ENCODE measurements at places on chromosomes 1 and 21. TPM values are rescaled to one million over a fixed set of nuclear protein-coding genes. Genes with fewer than 3 reads are reported as not detected.

GRCh38 chr1:103160281-103160680 is 52.0 kb upstream of the COL11A1 start:
- no peaks in the 10 kb centered on the region for H3K27me3 ChIP-seq
- no peak for DNase-seq
- H3K27ac ChIP-seq, result no peak overlapping the region
- no peak overlapping the region for H3K4me3 ChIP-seq

The GMEB1 gene
- total RNA-seq, result 8.8 TPM

The C1orf94 gene
- total RNA-seq, result not detected

DNA sequence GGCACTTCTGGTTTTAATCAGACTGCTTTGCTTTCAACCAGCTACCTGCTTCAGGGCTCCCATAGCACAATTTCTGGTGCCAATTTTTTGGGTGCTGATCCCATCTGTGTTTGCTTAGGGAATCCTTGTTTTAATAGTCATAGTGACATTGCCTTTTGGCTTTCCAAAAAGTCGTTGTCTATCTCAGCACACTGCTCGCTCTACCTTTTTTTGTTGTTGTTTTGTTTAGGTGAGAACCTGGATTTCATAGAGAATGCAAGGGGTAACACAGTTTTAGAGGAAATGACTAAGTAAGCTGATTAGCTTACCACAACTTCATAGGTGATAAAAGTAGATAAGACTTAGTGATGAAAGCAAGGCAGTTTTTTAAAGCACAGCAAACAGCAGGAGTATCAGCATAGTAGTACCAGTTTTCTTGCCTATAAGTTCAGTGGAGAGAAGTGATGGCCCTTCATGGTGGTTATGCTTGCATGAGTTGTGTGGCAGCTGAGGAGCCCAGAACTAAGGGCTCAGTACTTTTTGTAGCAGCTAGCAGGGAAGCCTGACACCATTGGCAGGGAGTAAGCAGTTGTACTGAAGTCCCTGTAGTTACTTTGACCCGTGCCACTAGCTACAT is 31.3 kb downstream of the NEK7 start:
- H3K27me3 ChIP-seq, result no peaks in the 10 kb centered on the region
- no peak overlapping the region for H3K4me3 ChIP-seq
- DNase-seq, result no peak

The OR2T11 gene
- total RNA-seq, result not detected

The SPRR2F gene
- total RNA-seq, result not detected

The SH2D5 gene
- total RNA-seq, result 0.63 TPM

DNA sequence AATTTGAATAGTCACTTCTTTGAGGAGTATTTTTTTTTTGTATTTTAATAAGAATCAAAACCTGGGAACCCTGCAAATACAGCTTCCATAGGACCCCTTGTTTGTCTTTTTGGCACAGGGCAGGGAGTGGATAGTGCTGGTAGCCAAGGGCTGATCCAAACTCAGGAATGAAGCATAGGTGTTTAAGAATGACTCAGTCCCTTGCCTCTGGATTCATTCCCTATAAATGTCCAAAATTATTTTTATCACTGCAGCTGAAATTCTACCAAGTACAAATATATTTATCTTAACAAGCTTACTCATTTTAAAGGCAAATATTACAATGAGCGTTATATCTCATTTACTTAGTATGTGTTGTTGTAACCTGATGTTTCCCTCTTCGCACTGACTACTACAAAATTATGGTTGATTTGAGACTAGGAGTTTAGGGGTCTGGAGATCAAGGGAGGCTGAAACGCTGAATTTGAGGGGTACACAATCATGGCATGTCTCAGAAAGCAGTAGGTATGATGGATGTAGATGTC is 278.6 kb upstream of the LYPLAL1 start:
- no peaks in the 10 kb centered on the region for H3K36me3 ChIP-seq
- H3K27ac ChIP-seq, result no peak overlapping the region
- no peaks in the 10 kb centered on the region for H3K27me3 ChIP-seq
- no peak for DNase-seq
- H3K4me3 ChIP-seq, result no peak overlapping the region

GRCh38 chr21:45074048-45074817 is at the start of gene ADARB1:
Gene ADARB1 (plus strand): TSS chr21:45074580. CDS start chr21:45171657, 97,077 bp downstream.
- no peaks in the 10 kb centered on the region for H3K36me3 ChIP-seq
- no peaks in the 10 kb centered on the region for H3K27me3 ChIP-seq
- H3K4me1 ChIP-seq, result no peaks in the 10 kb centered on the region

DNA sequence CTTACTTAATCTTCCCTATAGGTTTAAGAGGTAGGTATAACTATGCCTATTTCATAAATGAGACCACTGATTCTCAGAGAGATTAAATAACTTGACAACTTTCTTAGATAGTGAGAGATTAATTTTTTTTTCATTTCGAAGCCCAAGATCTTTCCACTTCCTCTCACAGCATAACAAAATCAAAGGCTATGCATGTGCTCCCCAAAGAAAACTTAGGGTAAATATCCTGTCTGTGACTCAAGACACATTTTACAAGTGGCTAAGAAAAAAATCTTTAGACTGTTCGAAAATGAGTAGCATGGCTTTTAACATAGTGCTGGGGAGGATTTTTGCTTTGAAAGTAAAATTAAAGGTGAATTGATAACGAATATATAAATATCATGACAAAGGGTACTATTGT is 8.2 kb upstream of the C1orf141 start:
- no peaks in the 10 kb centered on the region for H3K27me3 ChIP-seq
- no peak overlapping the region for H3K27ac ChIP-seq
- no peak for DNase-seq
- H3K36me3 ChIP-seq, result no peaks in the 10 kb centered on the region
- H3K4me3 ChIP-seq, result no peak overlapping the region
- H3K4me1 ChIP-seq, result no peaks in the 10 kb centered on the region

The MARK1 gene
- 12.5 TPM for total RNA-seq

DNA sequence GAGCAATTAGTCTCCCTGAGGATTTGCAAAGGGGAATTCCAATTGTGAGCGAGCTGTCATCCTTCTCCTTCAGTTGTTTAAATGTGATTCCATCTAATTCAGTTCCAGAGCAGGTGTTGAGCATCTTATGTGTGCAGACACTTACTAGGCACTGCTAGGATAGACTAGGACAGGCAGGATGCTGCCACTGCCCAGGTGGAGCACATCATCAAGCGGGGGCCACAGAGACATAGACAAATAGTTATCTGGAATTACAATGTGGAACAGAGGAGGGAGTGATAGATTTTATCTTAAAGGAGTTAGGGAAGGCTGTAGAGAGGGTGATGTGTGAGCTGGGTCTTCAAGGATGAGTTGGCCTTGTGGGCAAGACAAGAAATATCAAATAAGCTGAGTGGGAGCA is 55.9 kb downstream of the CDC7 start:
- H3K4me1 ChIP-seq, result peaks cover 19% of the 10 kb centered on the region
- peak; percentile 28 for DNase-seq

The FAM72A gene
- total RNA-seq, result 0.28 TPM

DNA sequence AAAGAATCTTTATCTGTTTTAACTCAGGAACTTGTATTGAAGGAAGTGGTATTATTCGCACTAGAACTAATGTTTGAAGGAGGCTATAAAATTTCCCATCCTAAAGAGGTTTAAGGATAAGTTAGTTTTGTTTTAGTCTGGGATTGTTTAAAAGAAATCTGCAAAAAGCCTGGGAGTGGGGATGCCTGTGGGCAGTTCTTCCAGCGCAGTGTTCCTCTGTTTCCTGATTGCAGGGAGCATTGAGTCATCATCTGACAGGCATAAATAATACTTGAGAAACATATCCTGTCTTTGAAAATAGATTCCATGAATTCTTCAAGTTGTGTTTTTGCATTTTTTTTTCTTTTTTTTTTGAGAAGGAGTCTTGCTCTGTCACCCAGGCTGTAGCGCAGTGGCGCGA is 350.8 kb upstream of the PTBP2 start:
- no peaks in the 10 kb centered on the region for H3K27me3 ChIP-seq
- no peak overlapping the region for H3K4me3 ChIP-seq
- no peak for DNase-seq
- H3K4me1 ChIP-seq, result no peaks in the 10 kb centered on the region
- no peak overlapping the region for H3K27ac ChIP-seq
- no peaks in the 10 kb centered on the region for H3K36me3 ChIP-seq

GRCh38 chr1:93186667-93187066 is 6.1 kb downstream of the CCDC18 start:
- H3K27ac ChIP-seq, result no peak overlapping the region
- no peaks in the 10 kb centered on the region for H3K4me1 ChIP-seq
- H3K27me3 ChIP-seq, result no peaks in the 10 kb centered on the region
- no peak for DNase-seq
- H3K36me3 ChIP-seq, result no peaks in the 10 kb centered on the region

- no peaks in the 10 kb centered on the region for H3K27me3 ChIP-seq
- no peak overlapping the region for H3K4me3 ChIP-seq
- H3K27ac ChIP-seq, result no peak overlapping the region
Measured at GRCh38 chr1:204154568-204155255, 2.9 kb upstream of the ETNK2 start.

- no peaks in the 10 kb centered on the region for H3K4me1 ChIP-seq
- H3K36me3 ChIP-seq, result no peaks in the 10 kb centered on the region
- no peaks in the 10 kb centered on the region for H3K27me3 ChIP-seq
- no peak overlapping the region for H3K27ac ChIP-seq
- no peak for DNase-seq
Measured at GRCh38 chr1:84192681-84193080, 48.6 kb downstream of the PRKACB start.

The TMEM79 gene
- 1.0 TPM for total RNA-seq

The PAQR7 gene
- total RNA-seq, result 0.85 TPM

The BCL2L15 gene
- total RNA-seq, result 0.08 TPM

The KIAA1614 gene
- total RNA-seq, result 11.0 TPM

The HEYL gene
- total RNA-seq, result 35.4 TPM

The TRIM63 gene
- total RNA-seq, result 151 TPM

The SF3B4 gene
- total RNA-seq, result 5.7 TPM

The TAL1 gene
- total RNA-seq, result 4.1 TPM

GRCh38 chr1:221016751-221017150 is 137.5 kb downstream of the HLX start:
- no peak overlapping the region for H3K4me3 ChIP-seq
- H3K27me3 ChIP-seq, result no peaks in the 10 kb centered on the region
- no peaks in the 10 kb centered on the region for H3K4me1 ChIP-seq
- no peak for DNase-seq
- H3K36me3 ChIP-seq, result no peaks in the 10 kb centered on the region
- H3K27ac ChIP-seq, result no peak overlapping the region

The VWA1 gene
- 13.0 TPM for total RNA-seq

The OR10J1 gene
- total RNA-seq, result not detected

- H3K27ac ChIP-seq, result no peak overlapping the region
- H3K4me1 ChIP-seq, result no peaks in the 10 kb centered on the region
- H3K27me3 ChIP-seq, result no peaks in the 10 kb centered on the region
Measured at GRCh38 chr1:53371851-53372250, 44.0 kb upstream of the LRP8 start.

The GNG4 gene
- total RNA-seq, result not detected

The STRIP1 gene
- 14.6 TPM for total RNA-seq

The SLC1A7 gene
- total RNA-seq, result 0.56 TPM

The OR2W3 gene
- total RNA-seq, result not detected

- no peaks in the 10 kb centered on the region for H3K27me3 ChIP-seq
- no peaks in the 10 kb centered on the region for H3K36me3 ChIP-seq
- no peak for DNase-seq
- H3K4me1 ChIP-seq, result no peaks in the 10 kb centered on the region
- no peak overlapping the region for H3K27ac ChIP-seq
Measured at GRCh38 chr1:95554408-95554807, 320.4 kb downstream of the RWDD3 start.

DNA sequence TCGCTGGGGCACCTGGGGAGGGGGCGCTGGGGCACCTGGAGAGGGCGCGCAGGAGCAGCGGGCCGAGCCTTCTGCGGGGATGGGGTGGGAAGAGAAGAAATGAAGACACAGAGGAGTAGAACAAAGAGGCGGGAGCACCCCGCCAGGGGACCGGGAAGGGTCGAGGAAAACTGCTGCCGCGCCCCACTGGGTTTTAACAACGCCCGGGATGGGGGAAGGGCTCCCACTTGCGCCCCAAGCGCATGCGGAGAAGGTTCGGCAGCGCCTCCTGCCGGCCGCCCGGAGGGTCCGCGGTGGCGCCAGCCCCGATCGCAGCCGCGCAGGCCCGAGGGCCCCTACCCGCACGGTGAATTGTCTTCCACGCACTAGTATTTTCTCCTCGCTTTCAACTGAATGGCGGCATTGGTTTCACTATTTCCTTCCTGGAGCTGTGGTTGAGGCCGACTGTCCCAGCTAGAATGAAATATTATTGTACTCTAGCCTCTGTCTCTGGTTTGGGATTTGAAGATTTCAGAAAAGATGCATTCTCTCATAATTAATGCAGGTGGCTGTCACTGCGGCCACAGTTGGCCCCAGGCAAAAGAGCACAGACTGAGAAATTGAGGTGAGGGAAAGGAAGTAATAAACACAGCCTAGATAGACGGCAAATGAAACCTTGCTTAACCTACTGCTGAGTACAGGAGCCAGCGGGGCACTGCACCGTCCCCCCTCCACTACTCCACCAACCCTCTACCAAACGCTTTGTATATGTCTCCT is 57.3 kb downstream of the MAB21L3 start:
- H3K4me1 ChIP-seq, result no peaks in the 10 kb centered on the region
- no peaks in the 10 kb centered on the region for H3K36me3 ChIP-seq
- peak overlapping the region; percentile 51 for H3K4me3 ChIP-seq
- peak overlapping the region; percentile 80 for H3K27ac ChIP-seq
- no peaks in the 10 kb centered on the region for H3K27me3 ChIP-seq

The FAM177B gene
- not detected for total RNA-seq

DNA sequence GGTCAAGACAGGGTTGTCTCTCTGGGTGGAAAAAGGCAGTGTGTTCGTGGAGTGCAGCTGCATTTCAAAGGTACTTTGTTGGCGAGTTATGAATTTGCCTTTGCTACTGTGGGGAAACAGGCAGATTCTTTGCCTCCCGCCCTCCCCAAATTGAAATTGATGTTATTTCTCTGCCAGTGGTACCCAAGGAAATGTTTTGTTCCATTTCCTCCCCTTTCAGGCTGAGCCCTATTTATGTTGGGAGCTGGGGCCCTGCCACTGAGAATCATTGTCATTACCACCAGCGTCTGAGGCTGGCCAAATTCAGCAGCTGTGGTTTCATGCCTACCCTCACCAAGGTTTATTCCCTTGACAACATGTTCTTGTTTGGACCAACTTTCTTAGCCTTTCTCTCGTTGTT is 48.5 kb upstream of the OLIG2 start:
- H3K4me1 ChIP-seq, result no peaks in the 10 kb centered on the region
- H3K27ac ChIP-seq, result no peak overlapping the region
- no peaks in the 10 kb centered on the region for H3K36me3 ChIP-seq
- no peak overlapping the region for H3K4me3 ChIP-seq

- H3K4me1 ChIP-seq, result no peaks in the 10 kb centered on the region
- no peaks in the 10 kb centered on the region for H3K27me3 ChIP-seq
- DNase-seq, result no peak
- H3K27ac ChIP-seq, result no peak overlapping the region
Measured at GRCh38 chr1:226895644-226896043, 25.2 kb downstream of the PSEN2 start.

- H3K36me3 ChIP-seq, result no peaks in the 10 kb centered on the region
- no peaks in the 10 kb centered on the region for H3K27me3 ChIP-seq
- H3K27ac ChIP-seq, result no peak overlapping the region
- no peak overlapping the region for H3K4me3 ChIP-seq
- DNase-seq, result no peak
Measured at GRCh38 chr1:119779869-119780356, 11.2 kb upstream of the HMGCS2 start.

- no peaks in the 10 kb centered on the region for H3K27me3 ChIP-seq
- H3K4me3 ChIP-seq, result no peak overlapping the region
- H3K36me3 ChIP-seq, result peaks cover 60% of the 10 kb centered on the region
- DNase-seq, result no peak
- H3K4me1 ChIP-seq, result peaks cover 14% of the 10 kb centered on the region
- no peak overlapping the region for H3K27ac ChIP-seq
Measured at GRCh38 chr1:166865926-166866325, 10.1 kb downstream of the TADA1 start.

The NEGR1 gene
- total RNA-seq, result 9.3 TPM

The CYP4A22 gene
- not detected for total RNA-seq

The ASH1L gene
- 37.2 TPM for total RNA-seq

- no peaks in the 10 kb centered on the region for H3K4me1 ChIP-seq
- H3K4me3 ChIP-seq, result no peak within 1 kb of the TSS
- no peak for DNase-seq
- H3K27me3 ChIP-seq, result no peaks in the 10 kb centered on the region
Measured at GRCh38 chr1:207103892-207104373, at the start of gene C4BPA. Gene C4BPA (plus strand): TSS chr1:207104233. CDS start chr1:207113026, 8,793 bp downstream.
